NCI-H1048 (cell line): ENCODE measurements at places on chromosomes 11 and 22.

DNA sequence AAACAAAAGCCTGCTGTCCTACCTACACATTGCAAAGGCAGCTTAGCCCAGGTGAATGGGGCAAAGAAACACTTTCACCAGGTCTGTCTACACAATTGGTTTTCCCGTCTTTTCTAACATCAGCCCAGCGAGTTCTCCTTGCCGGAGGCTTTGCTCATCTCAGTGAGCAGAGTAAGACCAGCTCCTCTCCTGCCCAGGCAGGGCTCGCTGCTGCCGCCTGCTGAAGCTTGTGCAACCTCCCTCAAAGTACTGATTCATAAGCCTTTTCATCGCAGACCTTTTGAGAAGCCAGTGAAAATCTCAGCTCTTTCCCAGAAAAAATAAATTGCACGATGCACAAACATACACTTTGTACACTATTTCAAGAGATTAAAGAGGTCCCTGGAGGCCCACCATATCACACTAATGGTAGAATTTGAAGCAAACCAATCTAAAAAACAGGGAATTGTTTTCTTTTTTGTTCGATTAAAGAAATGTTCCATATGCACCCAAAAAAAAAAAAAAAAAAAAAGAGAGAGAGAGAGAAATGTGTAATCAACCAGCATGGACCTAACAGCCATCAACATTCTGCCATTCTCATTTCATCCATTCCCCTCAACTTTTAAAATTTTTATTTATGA lies 328.1 kb upstream of the MPPED2 start:
- no peak for DNase-seq

DNA sequence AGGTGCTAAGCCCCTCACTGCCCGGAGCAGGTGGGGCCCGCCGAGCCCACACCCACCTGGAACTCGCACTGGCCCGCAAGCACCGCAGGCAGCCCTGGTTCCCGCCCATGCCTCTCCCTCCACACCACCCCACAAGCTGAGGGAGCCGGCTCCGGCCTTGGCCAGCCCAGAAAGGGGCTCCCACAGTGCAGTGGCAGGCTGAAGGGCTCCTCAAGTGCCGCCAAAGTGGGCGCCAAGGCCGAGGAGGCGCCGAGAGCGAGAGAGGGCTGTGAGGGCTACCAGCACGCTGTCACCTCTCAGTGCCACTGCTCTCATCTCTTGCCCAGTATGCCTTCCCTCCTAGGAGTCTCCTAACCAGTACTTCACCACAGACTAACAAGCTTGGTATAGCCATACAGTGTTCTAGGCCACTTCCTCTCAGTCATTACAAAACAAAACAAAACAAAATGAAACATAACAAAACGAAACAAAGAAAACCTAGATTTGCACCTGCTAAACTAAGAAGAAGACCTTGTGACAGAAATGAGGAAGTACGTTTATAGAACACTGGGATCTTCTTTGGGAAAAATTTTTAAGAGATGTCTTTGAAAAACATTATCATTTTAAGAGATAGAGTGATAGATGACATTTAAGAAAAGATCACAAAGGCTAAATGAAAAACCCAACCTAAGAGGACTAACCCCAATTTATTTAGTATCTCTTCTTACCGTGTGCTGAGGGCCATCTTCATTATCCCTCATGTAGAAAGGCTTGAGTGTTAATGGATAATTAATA lies 47.7 kb upstream of the GAB2 start:
- no peak for DNase-seq

DNA sequence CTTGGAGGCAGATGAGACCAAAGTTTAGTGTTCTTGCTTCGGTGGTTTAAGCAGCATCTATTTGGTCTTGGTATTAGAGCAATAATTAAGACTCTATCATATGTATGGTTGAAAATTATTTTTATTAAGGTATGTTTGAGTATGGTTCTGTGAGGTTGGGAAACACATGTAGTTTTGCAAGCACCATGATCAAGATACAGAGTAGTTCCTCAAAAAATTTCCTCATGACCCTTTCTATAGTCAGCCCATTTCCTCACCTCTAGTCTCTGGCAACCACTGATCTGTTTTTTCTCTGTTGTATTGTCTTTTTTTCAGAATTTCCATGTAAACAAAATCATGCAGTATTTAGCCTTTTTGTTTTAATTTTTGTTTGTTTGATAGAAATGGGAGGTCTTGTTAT lies 18.4 kb downstream of the MTMR3 start:
- DNase-seq, result no peak

DNA sequence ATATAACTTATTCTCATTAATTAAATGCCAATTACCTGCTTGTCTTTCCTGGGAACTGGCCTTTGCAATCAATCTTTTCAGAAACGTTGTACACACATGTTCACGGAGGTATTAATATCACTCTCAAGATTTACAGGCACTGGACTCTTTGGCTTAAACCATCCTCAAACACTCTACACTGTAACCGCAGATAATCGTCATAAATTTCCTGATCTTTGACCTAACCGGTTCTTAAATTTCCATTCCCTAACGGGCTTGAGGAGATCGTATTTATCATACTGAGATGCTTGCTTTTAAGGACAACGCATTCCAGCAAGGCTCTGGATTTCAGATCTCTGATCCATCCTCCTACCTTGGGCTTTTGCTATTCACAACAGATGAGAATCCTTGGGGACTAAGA lies 72.8 kb downstream of the ARL14EP start:
- DNase-seq, result no peak

DNA sequence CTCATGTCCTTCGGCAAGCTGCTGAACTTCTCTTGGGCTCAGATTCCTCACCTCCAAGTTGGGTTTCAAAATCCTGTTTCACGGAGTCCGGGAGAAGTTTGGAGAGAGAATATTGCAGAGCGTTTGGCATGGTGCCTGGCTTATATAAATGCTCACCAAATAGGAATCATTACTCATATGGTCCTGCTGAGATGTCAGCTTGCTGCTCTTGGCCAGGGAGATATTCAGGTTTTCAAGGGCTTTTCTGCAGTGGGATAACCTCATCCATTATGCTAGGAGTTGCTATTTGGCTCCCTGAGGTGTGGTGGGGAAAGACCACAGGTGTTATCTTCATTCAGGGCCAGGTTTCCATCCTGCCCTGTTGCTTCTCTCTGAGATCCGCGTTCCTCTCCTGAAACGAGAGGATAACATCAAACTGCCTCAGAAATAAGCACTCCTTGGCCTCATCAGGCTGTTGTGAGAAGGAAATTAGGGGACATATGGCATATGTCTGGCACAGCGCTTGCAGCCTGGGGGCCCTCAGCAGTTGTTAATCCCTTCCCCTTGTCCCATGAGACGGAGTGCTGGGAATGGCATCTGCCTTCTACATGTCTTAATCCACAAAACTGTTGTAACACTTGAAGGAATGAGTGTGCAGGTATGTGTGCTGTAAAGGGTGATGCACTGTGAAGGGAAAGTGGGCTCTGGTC lies 29.9 kb upstream of the ACER3 start:
- DNase-seq, result no peak

GRCh38 chr11:28099715-28100114 lies 8.2 kb downstream of the KIF18A start:
- no peak for DNase-seq

GRCh38 chr11:126890561-126890960 lies 110.0 kb downstream of the KIRREL3 start:
- no peak for DNase-seq

GRCh38 chr22:36467946-36468345 lies 13.5 kb downstream of the TXN2 start:
- DNase-seq, result no peak

- no peak for DNase-seq
Measured at GRCh38 chr11:7892840-7893254, 38.2 kb downstream of the OR10A6 start.

- DNase-seq, result no peak
Measured at GRCh38 chr11:30091737-30092136, 74.9 kb upstream of the KCNA4 start.

DNA sequence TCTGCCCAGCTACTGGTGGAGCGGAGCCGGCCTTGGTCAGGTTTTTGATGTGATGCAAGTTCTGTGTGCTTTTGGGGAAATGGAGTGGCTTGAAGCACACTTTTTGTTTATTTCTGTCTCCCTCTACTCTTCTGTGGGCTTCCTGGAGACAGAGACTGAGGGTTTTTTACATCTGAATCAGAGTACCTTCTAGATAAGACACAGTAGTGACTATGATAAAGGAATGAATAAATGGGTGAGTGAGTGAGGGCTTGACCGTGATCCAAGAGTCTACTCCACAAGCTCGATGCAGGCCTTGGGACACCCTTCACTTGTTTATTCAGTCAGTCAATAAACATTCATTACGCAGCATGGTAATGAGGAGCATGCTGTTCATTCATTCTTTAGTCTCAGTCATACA lies 125.7 kb downstream of the PKNOX2 start:
- no peak for DNase-seq

- DNase-seq, result no peak
Measured at GRCh38 chr11:114304065-114304464, 7.9 kb downstream of the NNMT start.

- DNase-seq, result no peak
Measured at GRCh38 chr11:7486781-7487140, 1.5 kb downstream of the OLFML1 start.

DNA sequence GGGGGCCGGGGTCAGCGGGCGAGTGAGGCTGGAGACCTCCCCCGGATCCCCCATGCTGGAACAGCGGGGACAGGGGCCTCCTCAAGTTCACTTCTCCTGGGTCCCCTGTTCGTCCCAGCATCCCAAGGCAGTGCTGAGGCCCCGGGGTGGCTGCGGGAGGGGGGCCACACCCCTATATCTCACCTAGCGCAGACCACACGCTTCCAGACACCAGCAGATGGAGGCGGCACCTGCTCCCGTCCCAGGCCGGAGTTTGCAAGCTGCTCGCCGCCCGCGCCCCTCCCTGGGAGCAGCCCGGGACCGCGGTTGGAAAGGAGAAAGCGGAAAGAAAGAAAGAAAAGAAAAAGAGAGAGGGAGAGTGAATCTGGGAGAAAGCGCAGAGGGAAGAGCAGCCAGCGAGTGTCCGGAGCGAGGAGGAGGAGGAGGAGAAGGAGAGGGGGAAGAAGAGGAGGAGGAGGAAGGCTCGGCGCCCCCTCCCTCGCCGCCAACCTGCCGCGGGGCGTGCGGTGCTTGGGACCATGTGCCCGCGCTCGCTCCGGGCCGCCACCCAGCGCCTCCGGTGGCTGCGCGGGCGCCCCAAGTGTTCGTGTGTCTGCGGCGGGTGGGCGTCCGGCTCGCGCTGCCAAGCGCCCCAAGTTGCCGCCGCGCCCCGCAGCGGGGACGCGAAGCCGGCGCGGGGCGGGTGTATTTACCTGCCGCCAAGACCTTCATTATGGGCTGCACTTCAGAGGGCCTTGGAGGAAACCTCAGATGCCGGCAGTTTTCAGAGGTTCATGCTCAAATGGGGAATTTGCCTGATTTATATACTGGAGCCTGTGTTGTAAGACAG lies at the start of gene LIF:
Gene LIF (minus strand): TSS at position 775 of the 829 bp plus-strand sequence. CDS start 64 bp downstream, at position 711.
- DNase-seq, result no peak

DNA sequence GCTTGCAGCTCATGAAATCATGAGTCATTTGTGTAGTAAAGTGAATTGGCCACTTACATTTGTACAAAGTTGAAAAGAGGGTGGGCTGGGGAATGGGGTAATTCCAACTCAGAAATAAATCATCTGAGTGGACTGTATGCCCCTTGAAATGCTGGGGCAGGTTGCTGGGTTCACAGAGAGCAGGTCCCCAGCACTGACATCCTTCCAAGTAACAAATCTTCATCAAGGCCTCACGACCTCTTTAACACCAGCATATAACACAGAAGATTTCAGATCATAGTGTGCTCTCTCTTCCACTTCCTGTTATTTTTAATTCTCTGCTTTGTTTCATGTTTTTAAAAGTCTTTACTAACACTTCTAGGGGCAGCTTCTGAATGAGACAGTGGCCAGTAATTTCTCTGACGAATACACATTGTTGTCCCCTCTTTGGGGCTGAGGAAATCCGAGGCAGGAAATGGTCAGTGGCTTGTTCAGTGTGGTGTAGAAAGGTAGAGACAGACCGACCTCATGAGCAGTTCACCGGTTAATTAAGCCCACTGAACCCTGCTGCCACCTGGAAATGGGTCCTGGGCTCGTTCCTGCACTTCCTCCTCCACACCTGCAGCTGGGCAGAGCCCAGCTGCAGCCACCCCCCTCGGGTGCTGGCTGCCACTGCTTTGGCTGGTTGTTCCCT lies 127.7 kb downstream of the MAML2 start:
- no peak for DNase-seq

- no peak for DNase-seq
Measured at GRCh38 chr22:29833392-29833965, 4.6 kb downstream of the ASCC2 start.

DNA sequence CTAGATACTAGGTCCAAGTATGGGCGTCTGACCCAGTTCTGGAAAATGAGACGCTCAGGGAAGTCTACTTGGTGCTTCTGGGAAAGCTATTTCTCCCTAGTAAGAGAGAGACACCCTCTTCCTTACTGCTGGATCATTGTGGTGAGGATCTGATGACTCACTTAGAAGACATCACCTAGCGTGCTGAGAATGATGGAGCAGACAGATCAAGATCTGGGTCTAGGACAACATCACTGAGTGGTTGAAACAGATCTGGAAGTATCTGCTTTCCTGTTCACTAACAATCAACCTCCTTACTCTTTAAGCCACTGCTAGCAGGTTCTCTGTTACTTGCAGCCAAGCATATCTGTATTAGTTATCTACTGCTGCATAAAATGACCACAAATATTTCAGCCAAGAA lies 38.3 kb upstream of the HMGXB4 start:
- no peak for DNase-seq

DNA sequence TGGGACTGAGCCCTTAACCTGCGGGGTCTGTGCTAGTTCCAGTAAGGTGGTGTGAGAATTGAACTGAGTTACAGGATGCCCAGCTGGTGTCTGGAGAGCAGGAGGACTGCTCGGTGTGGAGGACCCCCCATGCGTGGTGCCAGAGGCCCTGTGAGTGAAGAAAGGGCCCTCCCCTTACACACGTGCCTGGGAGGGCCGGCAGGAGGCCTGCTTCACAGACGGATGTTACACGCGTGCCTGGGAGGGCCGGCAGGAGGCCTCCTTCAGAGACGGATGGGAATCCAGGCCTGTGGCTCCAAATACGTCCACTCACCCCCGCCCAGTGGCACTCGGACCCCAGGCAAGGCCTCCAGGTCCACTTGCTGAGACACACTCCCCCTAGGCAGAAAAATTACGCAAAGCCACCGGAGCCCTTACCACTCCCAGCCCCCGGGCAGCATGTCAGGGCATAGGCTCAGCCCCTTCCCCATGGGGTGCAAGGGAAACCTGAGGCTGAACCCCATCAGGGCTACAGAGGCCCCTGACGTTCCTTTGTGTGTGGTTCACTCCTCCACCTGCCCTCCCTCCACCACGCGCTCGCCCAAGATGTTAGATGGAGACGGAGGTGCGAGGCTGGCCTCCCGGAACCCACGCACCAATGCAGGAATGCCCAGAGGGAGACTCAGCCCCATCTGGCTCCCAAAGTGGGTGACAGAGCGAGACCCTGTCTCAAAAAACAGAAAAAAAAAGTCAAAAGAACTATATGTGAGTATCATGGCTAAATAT lies 227.8 kb downstream of the BRD1 start:
- no peak for DNase-seq
